Left hindlimb (tissue), 1 donor: ENCODE measurements at places on chromosomes 5 and 9.

- DNase-seq, result peak; percentile 35
These were observed 50.5 kb downstream of the HACD4 start for GRCh38 chr9:20980832-20981455.

DNA sequence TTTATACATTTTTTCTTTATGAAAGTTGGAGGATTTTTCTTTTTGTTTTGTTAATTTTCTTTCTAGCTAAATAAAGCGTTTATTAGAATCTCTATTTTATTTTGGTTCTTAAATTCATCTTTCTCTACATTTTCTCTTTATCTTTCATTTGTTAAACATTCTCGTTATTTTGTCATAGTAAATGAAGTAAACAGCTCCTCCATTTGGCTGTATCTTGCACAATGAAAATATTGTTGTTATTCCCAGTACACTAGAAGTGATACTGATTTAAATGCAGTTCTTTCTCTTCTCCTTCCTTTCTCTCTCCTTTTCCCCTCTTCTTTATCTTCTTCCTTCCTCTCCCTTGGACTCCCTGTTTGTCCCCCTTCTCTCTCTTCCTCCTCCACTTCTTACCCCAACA lies 88.8 kb downstream of the FER start:
- DNase-seq, result no peak

DNA sequence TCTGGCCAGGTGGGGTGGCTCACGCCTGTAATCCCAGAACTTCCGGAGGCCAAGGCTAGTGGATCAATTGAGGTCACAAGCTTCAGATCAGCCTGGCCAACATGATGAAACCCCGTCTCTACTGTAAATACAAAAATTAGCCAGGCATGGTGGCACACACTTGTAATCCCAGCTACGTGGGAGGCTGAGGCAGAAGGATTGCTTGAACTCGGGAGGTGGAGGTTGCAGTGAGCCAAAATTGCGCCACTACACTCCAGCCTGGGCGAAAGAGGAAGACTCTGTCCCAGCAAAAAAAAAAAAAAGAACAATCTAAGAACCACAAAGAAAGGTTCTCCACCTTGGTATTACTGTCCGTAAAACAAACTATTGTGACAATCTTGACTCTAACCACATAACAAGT lies 9.7 kb downstream of the MYO10 start:
- no peak for DNase-seq

DNA sequence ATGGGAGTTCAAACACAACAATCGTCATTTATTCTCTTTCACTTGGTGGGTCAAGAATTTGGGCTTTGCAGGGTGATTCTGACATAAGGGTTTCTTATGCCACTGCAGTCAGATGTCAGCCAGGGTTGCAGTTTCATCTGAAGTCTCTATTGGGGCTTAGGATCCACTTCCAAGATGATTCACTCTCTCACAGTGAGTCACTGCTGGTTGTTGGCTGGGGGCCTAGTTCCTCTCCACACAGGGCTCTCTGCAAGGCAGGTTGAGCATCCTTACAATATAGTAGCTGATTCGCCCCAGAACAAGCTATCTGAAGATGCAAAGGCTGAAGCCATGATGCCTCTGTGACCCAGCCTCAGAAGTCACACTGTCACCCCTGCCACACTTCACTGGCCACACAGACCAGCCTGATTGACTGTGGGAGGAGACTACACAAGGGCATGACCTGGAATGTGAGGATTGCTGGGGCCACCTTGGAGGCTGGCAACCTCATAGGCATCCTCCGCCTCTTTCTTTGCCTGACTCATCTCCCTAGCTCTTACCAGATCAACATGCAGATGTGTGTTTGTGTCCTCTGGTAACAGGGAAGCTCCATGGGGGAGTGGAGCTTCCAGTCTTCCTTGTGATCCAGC lies 4.5 kb upstream of the CARD19 start:
- DNase-seq, result peak; percentile 35

DNA sequence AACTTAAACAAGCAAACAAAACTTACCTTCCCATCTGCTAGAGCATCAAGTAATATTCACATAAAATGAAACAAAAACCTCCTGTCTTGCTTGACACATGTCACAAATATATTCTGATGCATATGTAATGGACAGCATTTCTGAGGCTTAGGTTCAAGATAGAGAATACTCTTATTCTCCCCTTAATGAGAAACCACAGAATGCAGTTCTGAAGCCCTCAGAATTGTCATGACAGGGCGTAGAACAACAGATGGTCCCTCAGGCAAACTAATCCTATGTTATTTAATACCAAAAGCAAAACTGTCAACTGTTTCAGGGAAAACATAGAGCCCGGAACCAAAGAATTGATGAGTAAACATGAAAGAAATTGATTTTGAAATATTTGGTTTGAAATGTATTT lies 229.9 kb upstream of the RIOK2 start:
- DNase-seq, result no peak

DNA sequence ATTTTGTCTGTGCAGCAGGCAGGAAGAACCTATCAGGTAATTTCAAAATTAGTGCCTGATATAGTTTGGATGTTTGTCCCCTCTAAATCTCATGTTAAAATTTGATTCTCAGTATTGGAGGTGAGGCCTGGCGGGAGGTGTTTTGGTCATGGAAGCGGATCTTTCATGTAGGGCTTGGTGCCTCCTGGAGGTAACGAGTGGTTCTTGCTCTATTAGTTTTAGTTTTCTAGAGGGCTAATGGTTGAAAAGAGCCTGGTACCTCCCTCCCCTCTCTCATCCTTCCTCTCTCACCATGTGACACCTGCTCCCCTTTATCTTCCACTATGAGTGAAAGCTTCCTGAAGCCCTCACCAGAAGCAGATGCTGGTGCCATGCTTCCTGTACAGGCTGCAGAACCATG lies 106.3 kb downstream of the DRD1 start:
- no peak for DNase-seq

GRCh38 chr5:59597690-59598546 lies 295.6 kb downstream of the PDE4D start:
- no peak for DNase-seq

DNA sequence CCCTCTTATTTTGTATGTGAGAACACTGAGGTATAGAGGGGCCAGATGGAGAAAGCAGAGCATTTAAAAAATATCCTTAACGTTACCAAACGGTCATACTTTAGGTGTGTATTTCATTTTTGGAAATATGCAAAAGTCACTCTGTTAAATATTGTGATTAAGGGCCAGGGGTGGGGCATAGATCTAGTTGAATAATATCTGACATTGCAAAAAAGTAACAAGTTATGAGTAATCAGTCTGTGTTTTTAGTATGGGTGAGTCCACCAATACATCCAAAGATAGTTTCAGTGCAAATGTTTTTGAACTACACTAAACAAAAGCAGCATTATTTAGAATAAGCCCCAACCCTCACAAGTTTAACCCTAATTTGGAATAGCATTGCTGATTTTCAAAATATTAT lies 45.3 kb upstream of the CCDC112 start:
- no peak for DNase-seq

DNA sequence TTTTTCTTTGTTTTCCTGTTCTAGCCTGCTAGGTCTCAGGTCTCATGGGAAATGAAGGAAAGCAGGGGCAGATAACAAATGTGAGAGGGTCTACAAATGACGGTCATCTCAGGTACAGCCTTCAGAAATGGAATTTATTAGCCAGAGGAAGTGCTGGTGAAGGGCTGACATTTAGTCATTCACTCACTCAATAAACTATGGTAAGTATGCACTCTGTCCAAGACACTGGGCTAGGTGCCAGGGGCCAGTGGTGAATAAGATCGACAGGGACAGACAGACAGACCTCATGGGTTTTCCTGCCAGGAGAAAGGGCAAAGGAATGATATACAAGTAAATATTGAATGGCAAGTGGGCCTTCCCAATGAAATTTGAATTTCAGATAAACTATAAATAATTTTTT lies 6.3 kb downstream of the PDE6A start:
- DNase-seq, result no peak

DNA sequence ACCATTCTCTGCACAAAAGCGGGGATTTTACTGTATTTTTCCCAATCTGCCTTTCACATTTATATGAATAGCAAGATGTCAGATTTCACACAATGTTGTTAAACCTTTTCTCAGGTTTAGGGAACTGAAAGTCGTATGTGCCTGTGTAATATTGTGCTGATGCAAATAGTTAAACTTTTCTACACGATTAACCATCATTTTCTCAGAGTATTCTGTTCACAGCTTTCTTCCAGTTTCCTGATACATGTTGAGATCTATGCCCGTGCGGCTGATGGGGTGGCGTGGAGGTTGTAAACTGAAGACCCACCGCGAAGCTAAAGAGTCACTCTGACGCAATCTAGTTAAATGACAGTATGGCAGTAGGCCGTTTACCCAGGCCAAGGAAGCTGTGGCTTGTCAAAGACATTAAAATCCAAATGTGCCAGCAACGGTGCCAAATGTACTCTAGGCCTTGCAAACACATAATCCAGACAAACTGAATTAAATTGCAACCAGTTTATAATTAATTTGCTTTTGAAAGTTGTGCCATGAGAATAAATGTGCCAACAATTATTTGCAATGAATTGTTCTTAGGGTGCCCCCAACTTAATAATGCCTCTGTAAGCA lies 145.7 kb downstream of the EBF1 start:
- no peak for DNase-seq

GRCh38 chr5:179171251-179171815 lies 111.2 kb downstream of the ZNF354C start:
- peak; percentile 12 for DNase-seq

GRCh38 chr9:82721593-82721992 lies 341.3 kb downstream of the RASEF start:
- no peak for DNase-seq

GRCh38 chr9:135034106-135034505 lies 53.4 kb upstream of the OLFM1 start:
- no peak for DNase-seq

DNA sequence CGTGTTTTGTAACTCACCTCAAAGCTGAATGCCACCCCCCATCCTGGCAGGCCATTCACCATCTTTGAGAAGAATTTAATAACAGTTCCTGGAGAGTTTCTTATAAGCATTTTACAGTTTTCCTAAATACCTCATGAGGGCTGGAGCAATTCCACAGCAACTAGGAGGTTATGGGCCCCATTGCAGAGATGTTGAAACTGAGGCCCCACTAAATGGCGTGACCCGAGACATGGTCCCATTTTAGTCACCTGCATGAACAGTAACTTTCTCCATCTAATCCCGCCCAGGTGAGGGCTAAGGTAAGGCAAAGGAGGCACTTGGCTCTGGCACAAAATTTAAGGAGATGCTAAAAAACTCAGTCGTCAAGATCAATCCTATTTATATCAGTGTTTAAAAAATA lies 77.5 kb downstream of the PPARGC1B start:
- DNase-seq, result no peak

GRCh38 chr5:147626464-147626863 lies 116.6 kb upstream of the DPYSL3 start:
- no peak for DNase-seq

- no peak for DNase-seq
These were observed 26.8 kb downstream of the ZNF346 start for GRCh38 chr5:177049285-177049684.

DNA sequence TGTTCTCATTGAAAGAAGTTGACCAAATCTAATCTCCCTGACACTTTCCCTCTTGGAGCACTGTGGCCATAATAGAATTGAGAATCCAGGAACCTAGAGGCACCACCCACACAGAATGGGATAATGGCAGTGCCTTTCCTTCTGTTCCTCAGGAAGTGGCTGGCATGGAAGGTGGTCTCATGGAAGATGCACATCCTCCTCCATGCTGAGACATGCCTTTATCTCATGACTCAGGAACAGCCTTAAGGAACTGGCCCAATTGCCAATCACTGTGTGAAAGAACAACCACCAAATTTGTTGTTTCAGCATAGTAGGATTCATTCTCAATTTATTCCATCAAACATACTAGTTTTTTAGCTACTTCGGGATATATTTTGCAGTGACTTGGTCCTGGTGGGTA lies 137.5 kb upstream of the RASGRF2 start:
- no peak for DNase-seq
